A172 (cell line): ENCODE measurements at places on chromosomes 5 and 9. TPM values are rescaled to one million over a fixed set of nuclear protein-coding genes. Genes with fewer than 3 reads are reported as not detected.

Gene LCN15
- not detected in 2 replicates for total RNA-seq

GRCh38 chr5:57862471-57862911 lies 379.9 kb upstream of the ACTBL2 start:
- peak; percentile 92 for DNase-seq

- no peak for DNase-seq
Observed at GRCh38 chr5:76000582-76000981, 82.6 kb upstream of the SV2C start.

- peak; percentile 78 for DNase-seq
Observed at GRCh38 chr9:5455181-5455580, 4.8 kb downstream of the CD274 start.

- DNase-seq = no peak
Observed at GRCh38 chr5:7324919-7325318, 71.0 kb upstream of the ADCY2 start.

Gene AJM1
- 1.8 and 2.1 TPM in 2 replicates for total RNA-seq

Gene PCDHB11
- total RNA-seq = 1.7 and 2.0 TPM in 2 replicates

- DNase-seq = no peak
Observed at GRCh38 chr9:88749420-88749819, 214.4 kb downstream of the NXNL2 start.

Gene FOXD4L5
- total RNA-seq = not detected in 2 replicates

- peak; percentile 98 for DNase-seq
Observed at GRCh38 chr5:151870820-151871219, 53.8 kb downstream of the GLRA1 start.

GRCh38 chr9:6354072-6354686 lies 26.0 kb downstream of the TPD52L3 start:
- peak; percentile 52 for DNase-seq

Gene OR13C8
- total RNA-seq = not detected in 2 replicates

Gene FASTKD3
- total RNA-seq = 17.9 and 23.7 TPM in 2 replicates

Gene ERAP2
- total RNA-seq = 91.9 and 97.0 TPM in 2 replicates

- DNase-seq = no peak
Observed at GRCh38 chr5:32047056-32047455, 127.1 kb downstream of the GOLPH3 start.

Gene RXRA
- 12.8 and 17.2 TPM in 2 replicates for total RNA-seq

Gene GPR150
- total RNA-seq = not detected in 2 replicates

GRCh38 chr9:33458444-33458843 lies 11.1 kb upstream of the AQP3 start:
- DNase-seq = peak; percentile 80

GRCh38 chr5:33361781-33362180 lies 79.0 kb upstream of the TARS1 start:
- no peak for DNase-seq

DNA sequence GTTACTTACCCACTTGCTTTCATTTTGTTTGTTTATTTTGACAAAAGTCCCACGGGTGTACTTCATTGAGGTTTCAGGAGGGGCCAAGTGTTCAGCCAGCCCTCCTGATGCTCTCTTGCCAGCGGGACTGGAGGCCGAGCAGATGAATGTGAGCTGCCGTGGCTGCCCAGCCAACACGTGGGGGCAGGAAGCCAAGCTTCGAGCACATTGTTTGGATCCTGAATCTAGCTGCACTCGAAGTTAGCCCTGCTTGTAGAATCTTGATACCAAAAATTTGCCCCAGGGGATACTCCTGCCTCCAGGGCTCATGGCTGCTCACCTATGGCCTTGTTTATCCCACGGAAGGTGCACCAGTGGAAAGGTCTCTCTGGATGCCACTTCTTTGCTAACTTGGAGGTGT lies 49.3 kb downstream of the RASGEF1C start:
- no peak for DNase-seq

GRCh38 chr5:74167930-74168315 lies 472.6 kb downstream of the ENC1 start:
- peak; percentile 10 for DNase-seq

DNA sequence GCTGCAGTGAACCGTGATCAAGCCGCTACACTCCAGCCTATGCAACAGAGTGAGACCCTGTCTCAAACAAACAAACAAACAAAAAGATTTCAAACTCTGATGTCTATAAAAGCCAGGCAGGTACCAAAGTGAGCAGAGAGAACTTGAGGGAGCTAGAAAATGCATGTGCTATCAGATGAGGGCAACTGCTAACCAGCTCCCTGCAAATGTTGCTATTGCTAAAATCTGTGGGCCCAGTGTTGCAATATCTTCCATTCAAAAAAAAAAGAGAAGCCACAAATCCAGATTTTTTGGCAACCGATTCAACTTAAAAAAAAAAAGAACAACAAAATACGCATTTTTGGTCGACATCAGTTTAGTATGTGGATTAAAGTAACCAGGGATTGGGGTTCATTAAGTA lies 5.5 kb downstream of the UBE2D2 start:
- DNase-seq = no peak

Gene SHOC1
- total RNA-seq = not detected in 2 replicates

- peak; percentile 58 for DNase-seq
Observed at GRCh38 chr5:158406884-158407823, 548.2 kb upstream of the CLINT1 start.

DNA sequence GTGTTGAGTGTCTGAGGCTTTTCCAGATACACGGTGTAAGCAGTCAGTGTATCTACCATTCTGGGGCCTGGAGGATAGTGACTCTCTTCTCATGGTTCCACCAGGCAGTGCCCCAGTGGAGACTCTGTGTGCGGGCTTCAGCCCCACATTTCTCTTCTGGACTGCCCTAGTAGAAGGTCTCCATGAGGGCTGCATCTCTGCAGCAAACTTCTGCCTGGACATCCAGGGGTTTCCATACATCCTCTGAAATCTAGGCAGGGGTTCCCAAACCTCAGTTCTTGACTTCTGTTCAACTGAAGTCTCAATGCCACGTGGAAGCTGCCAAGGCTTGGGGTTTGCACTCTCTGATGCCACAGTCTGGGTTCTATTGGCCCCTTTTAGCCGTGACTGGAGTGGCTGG lies 256.6 kb upstream of the ITGA1 start:
- DNase-seq = no peak

Gene C9orf57
- total RNA-seq = not detected in 2 replicates
